ENCODE measurements at places on chromosomes 13 and 19.
A peak's percentile ranks its signal among the peaks of the same experiment; 100 is the strongest.

- DNase-seq, result peak; percentile 43
These were observed 188.5 kb downstream of the LACC1 start for GRCh38 chr13:44068169-44068568.

DNA sequence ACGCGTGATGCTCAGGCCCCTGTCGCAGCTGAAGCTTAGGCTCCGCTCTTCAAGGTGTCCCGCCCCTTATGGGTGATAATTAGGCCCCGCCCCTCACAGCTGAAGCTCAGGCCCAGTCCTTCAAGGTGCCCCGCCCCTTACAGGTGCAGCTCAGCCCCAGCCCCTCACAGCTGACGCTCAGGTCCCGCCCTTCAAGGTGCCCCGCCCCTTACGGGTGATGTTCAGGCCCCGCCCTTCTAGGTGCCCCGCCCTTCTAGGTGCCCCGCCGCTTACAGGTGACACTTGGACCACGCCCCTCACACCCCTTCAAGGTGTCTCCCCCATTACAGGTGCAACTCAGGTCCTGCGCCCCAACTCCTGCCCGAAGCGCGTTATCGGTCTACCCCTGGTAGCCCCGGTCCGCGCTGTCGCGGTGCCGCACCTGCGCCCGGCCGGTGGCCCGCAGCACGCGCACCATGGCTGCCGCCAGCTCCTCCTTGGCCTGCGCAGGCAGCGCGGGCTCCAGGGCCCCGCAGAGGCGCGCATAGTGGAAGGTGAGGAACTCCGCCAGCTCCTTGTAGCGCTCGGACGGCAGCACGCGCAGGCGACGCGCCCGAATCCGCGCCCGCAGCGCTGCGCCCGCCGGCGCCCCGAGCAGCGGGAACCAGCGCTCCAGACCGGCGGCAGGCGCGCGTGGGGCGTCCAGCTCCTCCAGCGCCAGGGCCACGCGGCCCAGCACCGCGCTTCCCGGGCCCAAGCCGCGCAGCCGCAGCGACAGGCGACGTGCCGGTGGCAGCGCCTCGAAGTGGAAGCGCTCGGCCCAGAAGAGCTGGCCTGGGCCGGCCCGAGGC lies 7.3 kb downstream of the RASAL3 start:
- no peak for DNase-seq

DNA sequence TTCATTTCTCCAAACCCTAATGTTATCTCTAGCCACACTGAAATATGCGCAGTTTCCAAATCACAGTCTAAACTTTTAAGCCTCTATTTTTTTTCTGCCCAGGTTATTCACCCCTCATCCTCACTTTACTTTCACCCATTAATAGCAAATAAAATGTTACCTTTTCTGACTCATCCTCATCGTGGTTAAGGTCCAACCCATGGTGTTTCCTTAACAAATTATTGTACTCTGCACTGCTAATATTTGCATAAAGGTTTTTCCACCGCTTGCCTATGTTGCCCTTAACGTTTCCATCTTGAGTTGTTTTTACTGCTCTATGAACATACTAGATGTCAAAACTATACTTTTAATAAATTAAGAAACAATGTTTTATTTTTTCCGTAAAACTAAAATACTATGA lies 780.9 kb upstream of the KLHL1 start:
- no peak for DNase-seq

- DNase-seq, result no peak
These were observed 365.5 kb downstream of the SLITRK1 start for GRCh38 chr13:83516781-83517180.

GRCh38 chr13:27138457-27139093 lies 33.0 kb downstream of the USP12 start:
- DNase-seq, result no peak

DNA sequence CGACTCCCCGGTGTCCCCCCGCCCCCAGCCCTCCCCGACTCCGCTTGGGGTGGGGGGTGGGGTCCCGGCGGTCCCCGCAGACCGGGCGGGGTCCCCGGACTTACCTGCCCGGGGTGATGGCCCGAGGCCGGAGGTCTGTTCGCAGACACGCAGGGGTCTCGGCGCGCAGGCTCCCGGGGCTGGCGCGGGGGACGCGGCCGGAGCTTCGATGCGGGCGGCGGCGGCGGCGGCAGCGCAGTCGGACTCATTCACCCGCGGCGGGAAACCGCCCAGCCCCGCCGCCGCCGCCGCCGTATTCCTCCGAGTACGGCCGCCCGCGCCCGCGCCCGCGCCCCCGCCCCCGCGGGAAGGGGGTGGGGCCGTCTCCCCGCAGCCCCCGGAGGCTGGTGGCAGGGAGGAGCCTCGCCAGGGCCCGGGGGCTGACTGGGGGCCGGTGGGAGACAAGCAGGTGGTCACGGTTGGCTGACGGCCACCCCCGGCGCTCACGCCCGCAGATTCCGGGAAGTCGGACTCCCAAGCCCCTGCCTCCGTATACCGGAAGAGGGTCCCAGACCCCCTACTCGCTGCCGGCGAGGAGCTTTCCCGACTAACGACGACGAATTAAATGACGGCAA lies at the start of gene C2CD4C:
Gene C2CD4C, minus strand, starts transcription at position 246 of the 614 bp plus-strand sequence. CDS start 786 bp downstream, outside the sequence.
- no peak for DNase-seq

- no peak for DNase-seq
These were observed 33.9 kb upstream of the SEMA6B start for GRCh38 chr19:4593409-4593851.

GRCh38 chr13:44815623-44816022 lies 173.6 kb downstream of the NUFIP1 start:
- peak; percentile 98 for DNase-seq

DNA sequence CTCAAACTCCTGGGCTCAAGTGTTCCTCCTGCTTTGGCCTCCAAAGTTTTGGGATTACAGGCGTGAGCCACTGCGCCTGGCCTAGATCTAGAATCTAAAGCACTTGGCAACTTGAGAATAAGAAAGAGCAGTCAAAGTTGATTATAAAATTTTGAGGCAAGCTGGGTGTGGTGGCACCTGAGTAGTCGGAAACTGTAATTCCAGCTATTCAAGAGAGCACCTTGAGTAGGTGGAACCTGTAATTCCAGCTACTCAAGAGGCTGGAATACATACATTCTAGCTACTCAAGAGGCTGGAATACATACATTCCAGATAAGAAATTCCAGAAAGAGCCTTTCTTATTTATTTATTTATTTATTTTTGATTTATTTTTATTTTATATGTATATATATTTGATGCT lies 8.3 kb upstream of the NAA16 start:
- no peak for DNase-seq

DNA sequence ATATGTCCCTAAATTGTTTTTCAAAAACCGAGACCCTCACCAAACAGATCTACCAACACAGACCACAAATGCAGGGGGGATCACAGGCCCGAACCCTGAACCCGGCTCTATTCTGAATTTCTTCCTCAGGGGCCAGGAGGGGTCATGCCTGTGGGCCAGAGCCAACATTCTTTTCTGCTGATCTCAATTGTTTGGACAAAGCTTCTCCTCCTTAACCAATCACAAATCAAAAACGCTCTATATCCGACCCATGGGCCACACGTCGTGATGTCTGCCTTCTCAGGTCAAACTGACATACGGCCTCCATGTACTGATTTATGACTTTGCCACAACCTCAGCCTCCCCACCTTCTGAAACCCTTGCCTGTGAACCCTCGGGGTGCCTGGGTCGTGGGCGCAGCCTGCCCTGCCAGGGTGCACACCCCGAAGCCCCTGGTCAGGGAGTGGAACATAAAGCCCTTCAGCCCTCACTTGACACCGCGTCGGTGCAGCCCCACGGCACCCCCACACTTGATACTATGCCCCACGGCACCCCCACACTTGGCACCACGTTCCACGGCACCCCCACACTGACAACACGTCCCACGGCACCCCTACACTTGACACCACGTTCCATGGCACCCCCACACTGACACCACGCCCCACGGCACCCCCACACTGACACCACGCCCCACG lies 58.4 kb upstream of the C13orf46 start:
- peak; percentile 43 for DNase-seq

DNA sequence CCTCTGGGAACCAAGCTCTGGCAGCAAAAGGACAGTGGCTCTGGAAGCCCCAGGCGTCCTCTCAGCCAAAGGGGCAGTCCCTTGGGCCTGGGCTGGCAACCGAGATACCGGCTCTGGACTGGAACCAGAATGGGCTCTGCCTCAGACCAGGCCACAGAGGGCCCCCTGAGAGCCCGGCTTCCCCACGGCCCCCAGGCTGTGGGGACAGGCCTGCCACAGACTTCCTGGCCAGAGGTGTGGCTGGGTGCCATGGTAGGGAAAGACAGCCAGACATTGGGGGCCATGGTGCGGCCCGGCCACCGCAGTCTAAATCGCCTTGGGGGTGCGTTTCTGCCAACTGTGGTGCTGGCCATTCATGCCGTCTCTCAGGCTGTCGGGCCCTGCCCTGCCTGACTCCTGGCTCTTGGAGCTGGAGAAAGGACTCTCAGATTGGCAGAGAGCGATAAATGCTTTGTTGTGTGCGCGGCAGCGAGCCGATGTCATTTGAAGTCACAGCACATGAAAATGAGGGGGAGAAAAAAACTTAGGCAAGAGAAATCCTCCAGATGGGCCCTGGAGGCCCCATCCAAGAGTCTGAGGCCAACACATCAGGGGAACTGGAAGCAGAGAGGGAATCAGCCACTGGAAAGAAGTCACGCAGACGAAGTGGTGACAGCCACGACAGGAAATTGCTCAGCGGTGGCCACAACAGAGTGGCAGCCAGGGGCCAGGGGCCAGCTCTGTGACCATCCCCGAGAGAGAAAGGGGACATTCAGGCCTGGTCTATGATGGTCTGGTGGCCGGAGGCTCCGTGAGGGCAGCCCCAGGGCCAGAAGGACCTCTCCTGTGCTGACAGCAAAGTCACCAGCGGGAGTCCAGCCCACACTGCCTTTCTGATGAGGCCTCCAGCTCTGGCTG lies 26.5 kb downstream of the SH3GL1 start:
- DNase-seq, result no peak

DNA sequence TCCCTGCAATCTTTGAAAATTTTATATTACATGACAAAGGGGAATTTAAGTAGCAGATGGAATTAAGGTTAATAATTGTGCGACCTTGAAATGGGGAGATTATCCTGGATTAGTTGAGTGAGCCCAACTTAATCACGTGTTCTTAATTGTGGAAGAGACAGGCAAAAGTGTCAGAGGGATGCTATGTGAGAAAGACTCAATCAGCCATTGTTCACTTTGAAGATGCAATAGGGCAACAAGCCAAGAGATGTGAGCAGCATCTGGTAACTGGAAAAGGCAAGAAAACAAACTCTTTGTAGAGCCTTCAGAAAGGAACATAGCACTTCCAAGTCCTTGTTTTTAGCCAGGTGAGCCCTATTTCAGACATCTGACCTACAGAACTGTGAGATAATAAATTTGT lies 247.7 kb downstream of the SLITRK1 start:
- no peak for DNase-seq

All from retinal pigment epithelial cell (primary cell).